ENCODE measurements at places on chromosomes 12 and 14. TPM values are rescaled to one million over a fixed set of nuclear protein-coding genes. Genes with fewer than 3 reads are reported as not detected.

Gene TMEM63C
- polyA plus RNA-seq = not detected

Gene SYCP3
- polyA plus RNA-seq = 0.04 TPM

Gene PRH1
- polyA plus RNA-seq = 1.2 TPM

DNA sequence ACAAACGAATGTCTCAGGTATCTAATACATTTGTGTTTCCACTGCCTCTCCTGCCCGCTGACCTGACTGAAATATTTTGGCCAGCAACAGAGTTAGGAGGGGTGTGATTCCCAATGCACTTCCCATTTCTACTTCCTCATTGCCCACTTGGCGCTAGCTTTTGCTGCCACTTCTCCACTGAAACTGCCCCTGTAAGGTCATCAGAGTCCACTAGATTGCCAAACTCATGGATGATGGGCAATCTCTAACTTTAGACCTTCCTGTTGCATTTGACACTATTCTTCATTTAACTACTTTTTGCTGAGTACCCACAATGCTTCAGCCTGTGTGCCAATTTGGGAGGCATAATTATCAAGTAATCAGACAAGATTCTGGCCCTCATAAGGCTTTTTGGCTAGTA lies 40.8 kb downstream of the GPR65 start:
- DNase-seq = peak; percentile 12

DNA sequence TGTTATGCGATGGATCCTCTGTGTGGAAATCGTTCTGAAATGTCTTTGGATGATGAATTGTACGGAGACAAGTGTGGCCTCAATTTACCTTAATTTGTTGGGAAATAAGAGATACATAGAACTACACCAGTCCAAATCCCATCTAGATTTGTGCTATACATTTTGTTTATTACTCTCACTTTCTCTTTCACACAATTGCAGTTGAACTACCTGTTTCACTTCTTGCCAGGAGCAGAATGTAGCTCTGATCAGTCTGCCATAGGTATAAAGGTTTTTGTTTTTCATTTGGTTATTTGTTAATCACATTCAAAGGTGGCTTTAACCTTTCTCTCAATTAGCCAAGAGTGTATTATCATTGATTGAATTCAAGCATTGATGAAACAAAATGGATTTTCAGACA lies 268.2 kb downstream of the SNAPC1 start:
- no peak for DNase-seq

- no peak for DNase-seq
These were observed 612 bp upstream of the ZDHHC22 start for GRCh38 chr14:77142005-77142800.

GRCh38 chr14:64723691-64724577 lies 19.7 kb downstream of the PLEKHG3 start:
- DNase-seq = no peak

DNA sequence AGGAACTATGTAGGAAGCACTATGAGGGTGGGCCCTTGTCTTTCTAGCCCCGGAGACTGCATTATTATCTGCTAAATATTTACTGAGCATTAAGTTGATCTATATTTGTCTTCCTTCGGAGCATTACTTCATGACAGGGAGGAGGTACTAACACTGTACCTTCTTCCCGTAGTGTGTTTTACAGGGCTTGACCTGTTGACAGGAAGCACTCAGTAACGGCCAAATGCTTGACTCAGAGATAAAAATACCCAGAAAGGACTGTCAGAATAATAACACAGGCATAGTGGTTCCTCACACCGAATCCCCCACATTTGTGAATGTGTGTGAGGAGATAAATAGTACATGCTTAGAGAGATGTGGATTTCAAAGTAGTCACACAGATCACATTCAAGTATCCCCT lies 466.6 kb downstream of the EGLN3 start:
- no peak for DNase-seq

GRCh38 chr14:94561656-94562010 lies 391 bp downstream of the SERPINA4 start:
- DNase-seq = no peak

Data from psoas muscle (tissue), 8 donors.